ENCODE measurements at places on chromosomes 12 and 14.

DNA sequence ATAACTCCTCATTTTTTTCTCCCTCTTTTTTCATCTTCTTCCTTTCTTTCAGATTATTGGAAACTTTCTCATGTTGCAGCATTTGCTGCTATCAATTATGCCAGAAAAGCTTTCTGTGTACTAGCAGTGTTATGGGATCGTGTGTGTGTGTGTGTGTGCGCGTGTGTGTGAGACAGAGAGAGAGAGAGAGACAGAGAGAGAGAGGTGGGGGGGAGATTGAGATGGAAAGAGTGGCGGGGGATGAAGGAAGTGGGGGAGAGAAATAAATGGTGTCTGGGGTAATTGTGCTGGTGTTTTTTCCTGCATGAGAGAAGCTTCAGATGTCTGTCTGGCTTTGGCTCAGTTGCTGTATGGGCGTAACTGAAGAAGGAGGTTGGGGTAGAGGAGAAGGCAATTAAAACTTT, 268.9 kb downstream of the RAD51B start:
- no peak for DNase-seq

DNA sequence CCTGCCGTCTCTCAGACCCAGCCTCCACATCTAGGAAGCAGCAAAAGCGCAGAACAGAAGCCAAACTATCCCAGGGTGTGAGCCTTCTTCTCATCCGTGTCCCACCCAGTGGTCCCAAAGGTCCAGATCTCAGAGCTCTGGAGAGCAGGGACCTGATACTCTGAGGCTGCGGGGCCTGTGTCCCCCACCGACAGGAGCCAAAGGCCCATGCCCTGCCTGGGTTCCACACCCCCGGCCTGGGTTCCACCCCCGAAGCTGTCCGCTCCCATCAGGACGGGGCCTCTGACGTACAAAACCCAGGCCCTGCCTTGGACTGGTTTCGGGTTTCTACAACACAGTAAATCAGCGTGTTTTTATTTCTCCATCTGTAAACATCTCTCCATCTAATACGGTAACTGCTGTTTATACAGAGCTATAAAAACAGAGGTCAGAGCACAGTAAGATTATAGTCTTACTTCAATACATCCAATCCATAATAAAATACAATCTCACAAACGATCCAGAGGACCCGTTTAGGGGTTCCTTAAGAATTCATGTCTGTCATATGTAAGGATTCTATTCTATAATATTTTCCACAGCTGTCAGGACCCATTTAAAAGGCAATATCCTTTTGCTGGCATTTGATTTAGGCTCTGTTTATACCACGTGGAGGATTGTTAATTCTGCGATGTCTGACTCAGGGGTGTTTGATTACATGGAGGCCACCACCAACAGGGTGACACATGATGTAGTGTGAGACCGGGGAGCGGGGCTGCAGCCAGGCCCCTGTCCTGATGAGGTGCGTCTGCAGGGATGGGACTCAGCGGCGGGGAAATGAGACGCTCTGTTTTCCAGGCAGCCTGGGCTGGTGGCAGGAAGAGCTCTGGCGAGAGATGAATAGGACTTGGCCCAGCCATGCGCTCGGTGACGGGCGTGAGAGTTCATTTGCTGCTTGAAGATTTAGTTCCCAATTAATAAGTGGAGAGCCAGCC, 110.3 kb downstream of the DICER1 start:
- DNase-seq = peak; percentile 88

DNA sequence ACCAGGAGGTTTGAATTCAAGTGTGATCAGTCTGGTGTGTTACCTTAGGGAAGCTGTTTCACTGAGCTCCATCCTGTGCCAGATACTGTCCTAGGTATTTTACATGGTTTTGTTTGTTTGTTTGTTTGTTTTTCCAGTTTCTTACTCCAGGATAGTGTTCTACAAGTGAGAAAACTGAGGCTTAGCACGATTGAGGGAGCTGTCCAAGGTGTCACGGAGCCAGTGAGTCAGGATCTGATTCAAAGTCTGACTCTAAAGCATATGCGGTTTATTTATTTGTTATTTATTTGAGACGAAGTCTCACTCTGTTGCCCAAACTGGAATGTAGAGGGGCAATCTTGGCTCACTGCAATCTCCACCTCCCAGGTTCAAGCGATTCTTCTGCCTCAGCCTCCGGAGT, 79.7 kb upstream of the GNG2 start:
- no peak for DNase-seq

GRCh38 chr12:94874518-94875302, 128.8 kb downstream of the NDUFA12 start:
- DNase-seq = no peak

DNA sequence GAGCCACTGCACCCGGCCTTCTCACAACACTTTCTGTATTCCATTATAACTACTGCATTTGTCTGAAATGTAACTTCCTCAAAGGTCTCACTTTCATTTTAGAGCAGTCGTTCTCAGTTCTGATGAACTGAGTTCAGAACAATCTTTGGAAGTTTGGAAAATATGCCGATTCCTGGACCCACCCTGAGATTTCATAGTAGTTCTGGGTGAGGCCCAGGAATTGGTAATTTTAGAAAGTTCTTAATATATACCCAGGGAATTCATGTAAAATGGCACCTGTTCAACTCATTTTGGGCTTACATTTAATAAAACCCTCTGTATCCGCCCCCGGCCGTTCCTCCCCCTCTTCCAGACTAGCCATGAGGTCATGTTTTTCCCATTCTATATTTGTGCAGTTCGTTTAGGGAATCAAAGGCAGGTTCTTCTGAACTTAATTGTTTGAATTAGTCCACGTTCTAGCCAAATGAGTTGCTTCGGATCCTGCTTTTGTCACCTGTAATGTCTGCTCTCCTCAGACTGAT, 5.9 kb downstream of the GSG1 start:
- no peak for DNase-seq

GRCh38 chr12:94898388-94898787, 105.1 kb downstream of the NDUFA12 start:
- no peak for DNase-seq

DNA sequence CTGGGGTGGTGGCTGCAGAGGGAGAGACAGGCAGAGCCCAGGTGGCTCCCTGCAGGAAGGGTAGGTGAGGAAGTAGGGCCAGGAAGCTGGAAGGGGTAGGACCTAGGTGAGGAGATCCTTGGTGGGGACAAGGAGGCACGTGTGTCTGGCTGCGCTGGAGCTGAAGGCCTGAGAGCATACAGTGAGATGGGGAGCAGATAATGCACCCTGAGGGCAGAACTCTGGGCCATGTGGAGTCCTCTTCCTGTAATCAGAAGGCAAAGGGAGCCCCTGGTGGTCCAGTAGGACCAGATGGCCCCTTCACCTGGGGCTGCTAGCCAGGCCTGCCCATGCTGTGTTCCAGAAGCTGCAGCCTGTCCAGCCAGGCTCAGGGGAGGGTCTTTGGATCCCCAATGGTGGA, 15.3 kb upstream of the KRT80 start:
- no peak for DNase-seq

DNA sequence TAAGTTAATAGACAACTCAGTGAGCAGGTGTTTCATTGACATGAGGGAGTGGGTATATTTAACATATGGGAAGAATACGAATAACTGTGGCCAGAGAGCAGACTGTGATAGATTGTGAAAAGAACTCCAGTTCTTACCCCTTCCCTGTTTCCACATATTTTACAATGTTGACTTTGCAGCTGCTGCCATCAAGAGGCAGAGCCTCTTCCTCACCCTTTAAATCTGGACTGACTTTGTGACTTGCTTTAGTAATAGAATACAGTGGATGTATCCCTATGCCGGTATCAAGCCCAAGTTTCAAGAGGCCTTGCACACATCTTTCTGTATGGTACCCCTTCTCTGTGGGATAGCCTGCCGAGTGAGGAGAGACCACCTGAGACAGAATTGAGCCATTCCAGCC, 356.7 kb downstream of the ETNK1 start:
- DNase-seq = no peak

- no peak for DNase-seq
Observed at GRCh38 chr12:130636370-130636769, 79.7 kb downstream of the RIMBP2 start.

GRCh38 chr12:71546322-71546861, 106.8 kb downstream of the LGR5 start:
- DNase-seq = no peak

All from vagina (tissue), 2 donors.